HAP-1 (cell line): ENCODE measurements at places on chromosomes 12 and 14.

GRCh38 chr12:28173440-28173839, 16.8 kb upstream of the CCDC91 start:
- no peak for DNase-seq

GRCh38 chr12:106125351-106126095, 13.2 kb downstream of the NUAK1 start:
- DNase-seq = no peak

- DNase-seq = no peak
Measured at GRCh38 chr14:81018684-81019083, 63.3 kb downstream of the TSHR start.

- no peak for DNase-seq
Measured at GRCh38 chr12:96263449-96263902, 69.3 kb downstream of the ELK3 start.

DNA sequence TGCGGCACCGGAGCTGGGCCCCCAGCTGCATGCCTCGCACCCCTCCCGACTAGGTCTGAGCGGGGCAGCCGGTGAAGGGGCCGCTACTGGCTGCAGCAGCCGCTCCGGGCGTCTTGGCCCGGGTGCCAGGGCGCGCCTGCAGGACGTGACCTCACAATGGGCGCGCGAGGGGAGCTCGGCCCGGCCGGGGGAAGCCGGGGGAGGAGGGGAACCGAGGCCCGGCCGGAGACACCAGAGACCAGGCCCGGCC, 353 bp downstream of the BAG5 start:
- DNase-seq = no peak

GRCh38 chr14:72678356-72678755, 215.5 kb downstream of the DPF3 start:
- no peak for DNase-seq

DNA sequence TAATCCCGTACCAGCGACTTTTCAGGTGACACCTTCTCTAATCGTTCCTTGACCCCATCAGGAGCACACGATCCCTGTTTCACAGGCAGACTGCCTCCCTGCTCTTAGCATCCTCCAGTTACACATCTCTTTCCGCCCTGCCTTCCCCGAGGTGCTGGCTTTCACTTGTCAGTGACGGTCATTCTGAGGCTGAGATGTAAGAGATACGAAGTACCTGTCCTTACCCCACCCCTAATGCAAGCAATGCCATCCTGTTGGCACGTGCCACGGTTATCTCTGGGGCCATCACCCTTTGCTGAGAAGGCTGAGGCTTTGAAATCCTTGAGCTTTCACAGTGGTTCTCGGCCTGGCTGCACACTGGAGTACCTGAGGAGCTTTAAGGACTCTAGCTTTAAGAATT, 24.4 kb downstream of the B4GALNT3 start:
- DNase-seq = peak; percentile 4

DNA sequence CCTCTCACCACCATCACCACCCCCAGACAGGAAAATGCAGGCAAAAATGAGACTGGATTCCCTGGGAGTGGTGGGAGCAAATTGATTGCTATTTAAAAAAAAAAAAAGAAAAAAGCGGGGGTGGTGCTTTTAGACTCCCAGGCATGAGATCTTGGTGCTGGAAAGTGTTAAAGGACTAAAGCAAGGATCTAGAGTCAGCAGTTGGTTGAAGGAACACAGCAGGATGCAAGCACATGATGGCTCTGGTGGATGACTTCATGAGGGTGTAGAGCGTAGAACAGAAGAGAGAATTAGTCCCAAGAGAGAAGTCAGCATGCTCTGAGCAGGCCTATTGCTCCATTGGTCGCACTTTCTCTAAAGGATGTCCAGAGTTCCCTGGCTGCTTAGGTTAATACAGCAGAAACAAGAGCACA, 183.8 kb upstream of the HMGA2 start:
- no peak for DNase-seq

DNA sequence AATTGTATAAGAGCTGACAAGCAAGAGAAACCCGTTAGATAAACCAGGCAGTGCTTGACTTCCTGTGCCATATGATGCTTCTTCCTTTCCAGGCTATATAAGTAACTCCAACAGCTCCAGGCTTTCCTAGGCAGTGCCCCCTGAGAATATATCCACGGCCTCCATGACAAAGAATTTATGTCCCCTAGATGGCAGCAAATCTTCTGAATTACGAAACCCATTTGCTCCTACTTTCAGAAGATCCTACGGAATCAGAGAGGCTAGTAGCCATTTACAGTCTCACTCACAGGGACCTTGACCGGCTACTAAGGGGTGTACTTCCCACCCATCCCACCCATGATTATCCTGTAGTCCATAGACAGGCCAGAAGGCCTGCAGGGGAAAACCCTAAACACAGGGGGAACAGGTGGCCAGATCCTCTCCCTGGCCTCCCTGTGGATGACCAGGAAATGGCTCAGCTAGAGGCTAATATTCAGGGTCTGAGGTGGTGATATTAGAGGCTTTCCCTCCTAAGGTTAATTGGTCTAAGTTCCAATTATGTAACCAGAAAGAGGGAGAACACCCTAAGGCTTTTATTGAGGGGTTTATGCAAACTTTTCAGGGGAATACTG, 77.2 kb upstream of the DCD start:
- peak; percentile 15 for DNase-seq

DNA sequence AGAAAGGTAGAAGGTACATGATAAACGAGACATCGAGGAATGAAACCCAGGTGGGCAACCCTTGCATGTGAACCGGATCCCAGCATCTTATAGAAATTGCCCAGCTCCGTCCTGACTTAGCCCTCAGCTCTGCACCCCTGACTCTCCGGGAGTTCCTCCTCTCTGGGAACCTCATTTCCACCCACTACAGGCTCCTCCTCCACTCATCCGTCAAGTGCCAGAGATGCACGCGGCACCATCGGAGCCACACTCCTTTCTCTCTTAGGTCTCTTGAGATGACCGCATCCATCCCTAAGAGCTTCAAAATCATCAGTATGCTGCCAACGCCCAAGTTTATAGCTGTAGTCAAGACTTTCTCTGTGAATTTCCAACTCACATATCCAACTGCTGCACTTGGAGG, 84.7 kb downstream of the TTC7B start:
- no peak for DNase-seq

DNA sequence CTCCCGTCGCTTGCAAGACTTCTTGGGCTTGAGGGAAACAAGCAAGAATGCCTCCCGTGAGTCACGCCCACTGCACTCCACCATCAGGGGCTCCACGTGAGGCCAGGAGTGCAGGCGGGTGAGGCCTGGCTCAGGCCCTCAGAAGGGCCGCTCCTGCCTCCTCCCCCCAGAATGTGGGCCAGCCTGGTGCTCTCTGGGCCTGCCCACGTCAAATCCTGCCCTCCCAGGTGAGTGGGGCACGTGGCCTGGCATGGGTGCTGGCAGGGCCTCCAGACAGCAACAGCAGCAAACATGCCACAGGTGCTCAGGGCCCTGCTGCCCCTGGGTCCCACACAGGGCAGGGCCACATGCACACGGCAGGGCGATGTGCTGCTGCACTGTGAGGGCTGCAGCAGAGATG, 30.6 kb upstream of the BTBD6 start:
- DNase-seq = no peak

GRCh38 chr12:74526535-74526934, 11.1 kb upstream of the ATXN7L3B start:
- no peak for DNase-seq

- DNase-seq = no peak
Measured at GRCh38 chr12:8985213-8985754, 4.1 kb upstream of the KLRG1 start.

- DNase-seq = no peak
Measured at GRCh38 chr14:20802341-20803084, at the start of gene RNASE1. Gene RNASE1, minus strand, starts transcription at chr14:20802844. Its CDS starts 776 bp downstream, at chr14:20802068.

GRCh38 chr12:5796171-5796958, 148.7 kb downstream of the ANO2 start:
- no peak for DNase-seq

- no peak for DNase-seq
Measured at GRCh38 chr12:110141389-110141788, 17.2 kb downstream of the IFT81 start.

- DNase-seq = no peak
Measured at GRCh38 chr12:131818821-131819585, 9.2 kb upstream of the MMP17 start.

DNA sequence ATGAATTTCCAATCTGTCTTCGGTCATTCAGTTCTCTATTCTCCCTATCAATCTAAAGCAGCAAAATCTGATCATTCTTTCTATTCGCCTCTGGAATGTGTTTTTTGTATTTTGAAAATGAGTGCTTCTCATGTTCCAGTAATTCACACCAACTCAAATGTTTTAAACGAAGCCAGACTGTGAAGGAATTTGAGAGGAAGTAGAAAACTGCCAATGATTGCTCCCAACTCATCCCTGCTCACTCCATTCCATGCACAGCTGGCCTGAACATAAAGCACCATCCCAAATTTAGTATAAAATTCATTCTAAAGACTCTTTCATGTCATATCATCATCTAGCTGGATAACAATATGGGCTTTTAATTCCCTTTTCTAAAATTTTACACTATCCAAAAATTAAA, 123.8 kb downstream of the DUSP6 start:
- no peak for DNase-seq

GRCh38 chr14:44165286-44165685, 341.8 kb downstream of the FSCB start:
- no peak for DNase-seq

DNA sequence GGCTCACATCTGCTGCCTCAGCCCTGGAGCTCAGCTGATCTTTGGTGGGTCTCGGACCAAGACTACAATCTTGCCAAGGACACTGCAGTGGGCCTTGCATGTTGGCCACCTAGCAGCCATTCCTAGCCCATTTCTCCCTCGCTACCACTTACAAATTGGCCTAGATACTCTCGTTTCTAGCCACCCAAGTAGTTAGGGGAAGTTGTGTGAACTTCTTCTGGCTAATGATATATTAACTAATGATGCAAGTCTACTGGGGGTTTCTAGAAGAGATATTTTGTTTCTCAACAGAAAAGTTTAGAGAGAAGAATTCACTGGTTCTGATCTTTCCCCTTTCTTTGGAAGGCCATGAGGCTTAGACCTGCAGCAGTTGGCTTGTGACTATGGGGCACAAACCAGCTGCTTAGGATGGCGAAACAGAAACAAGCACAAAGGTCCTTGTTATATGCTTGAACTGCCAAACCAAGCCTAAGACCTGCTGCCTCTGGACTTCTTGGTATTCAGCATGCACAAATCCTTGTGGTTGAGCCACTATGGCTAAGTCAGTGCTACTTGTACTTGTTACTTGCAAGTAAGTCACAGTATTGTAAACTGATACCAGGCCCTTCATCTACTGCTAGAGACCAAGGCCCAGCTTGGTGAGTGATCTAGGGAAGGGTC, 30.5 kb upstream of the GPATCH2L start:
- no peak for DNase-seq

- DNase-seq = no peak
Measured at GRCh38 chr14:72970058-72970630, 43.9 kb downstream of the DCAF4 start.

GRCh38 chr12:105064564-105065178, 19.6 kb downstream of the ALDH1L2 start:
- DNase-seq = no peak

GRCh38 chr12:57135527-57136326, 7.4 kb downstream of the LRP1 start:
- DNase-seq = no peak

GRCh38 chr12:32755051-32755653, 545 bp downstream of the YARS2 start:
- DNase-seq = peak; percentile 66

DNA sequence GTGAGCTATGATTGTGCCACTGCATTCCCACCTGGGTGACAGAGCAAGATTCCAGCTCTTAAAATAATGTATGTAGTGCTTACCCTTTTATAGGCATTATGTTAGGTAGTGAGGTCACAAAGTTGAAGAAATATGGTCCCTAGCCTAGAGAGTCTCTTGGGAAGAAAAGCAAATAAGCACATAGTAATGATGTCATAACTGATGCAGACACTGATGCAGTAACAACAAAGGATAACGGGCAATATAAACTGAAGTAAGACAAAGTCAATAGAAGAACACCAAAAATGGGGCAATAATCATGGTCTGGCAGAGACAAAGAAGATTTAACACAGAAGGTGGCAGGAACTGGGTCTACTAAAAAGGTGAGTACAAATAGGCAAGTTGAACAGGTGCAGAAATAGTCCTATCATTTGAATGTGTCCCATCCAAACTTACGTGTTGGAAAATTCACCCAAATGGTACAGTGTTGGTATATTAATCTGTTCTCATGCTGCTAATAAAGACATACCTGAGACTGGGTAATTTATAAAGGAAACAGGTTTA, 93.5 kb downstream of the CPNE8 start:
- DNase-seq = no peak

GRCh38 chr12:113252494-113252893, 31.2 kb downstream of the TPCN1 start:
- DNase-seq = no peak

- DNase-seq = no peak
Measured at GRCh38 chr12:14874882-14875281, 10.8 kb downstream of the MGP start.

DNA sequence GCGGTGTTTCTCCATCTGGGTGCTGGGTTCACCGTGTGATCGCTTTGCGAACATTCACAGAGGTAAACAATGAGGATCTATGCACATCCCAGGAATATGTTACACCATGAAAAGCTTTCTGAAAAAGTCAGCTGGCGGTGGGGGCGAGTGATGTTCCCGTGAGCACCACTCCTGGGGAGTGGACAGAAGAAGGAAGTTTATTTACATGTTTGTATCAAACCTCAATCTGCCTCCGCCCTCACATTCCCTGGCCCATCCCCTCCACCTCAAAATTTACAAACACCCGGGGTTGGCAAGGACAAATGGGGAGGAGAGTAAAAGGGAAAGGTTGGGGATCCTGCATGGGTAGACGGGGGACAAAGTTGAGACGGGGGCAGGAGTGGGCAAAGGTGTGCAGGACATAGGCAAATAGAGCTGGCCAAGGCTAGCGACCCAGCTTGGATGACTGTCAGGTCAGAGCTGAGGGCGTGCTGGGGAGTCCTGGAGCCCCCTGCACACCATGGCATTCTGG, 6.9 kb downstream of the TNFRSF1A start:
- DNase-seq = no peak

DNA sequence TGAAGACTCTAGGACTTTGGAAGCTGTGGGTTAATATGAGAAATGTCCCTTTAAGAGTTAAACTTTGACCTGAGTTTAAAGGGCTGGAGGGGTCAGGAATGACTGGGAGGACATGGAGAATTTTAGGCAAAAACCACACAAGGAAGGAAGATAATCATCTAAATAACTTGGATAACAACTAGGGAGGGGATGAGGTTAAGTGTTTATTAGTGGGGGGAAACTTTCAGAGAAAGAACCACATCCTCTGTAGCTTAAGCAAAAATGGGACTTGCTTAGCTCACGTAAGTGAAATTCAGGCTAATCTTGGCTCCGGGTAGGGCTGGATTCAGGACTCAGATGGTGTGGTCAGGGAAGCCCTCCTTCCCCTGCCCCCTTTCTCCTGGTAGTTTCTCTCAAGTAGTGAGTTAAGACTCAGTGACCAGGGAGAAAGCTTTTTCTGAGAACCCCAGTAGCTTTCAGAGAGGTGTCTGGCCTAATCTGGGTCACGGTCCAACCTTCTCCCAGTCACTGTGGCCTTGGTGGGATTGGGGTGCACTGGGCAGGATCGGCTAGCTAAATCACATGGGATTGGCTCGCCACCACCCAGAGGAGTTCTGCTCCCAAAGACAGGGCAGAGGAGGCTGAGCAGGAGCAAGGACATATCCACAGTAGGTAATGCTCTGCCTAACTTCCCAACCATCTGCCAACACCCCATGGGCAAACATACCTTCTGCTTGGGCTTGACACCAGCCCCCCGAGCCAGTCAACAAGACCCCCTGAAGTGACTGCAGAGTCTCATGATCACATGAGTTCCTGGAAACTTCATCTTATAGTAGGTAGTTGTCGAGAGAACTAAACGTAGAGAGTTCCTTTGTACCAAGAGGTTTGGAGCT, 52.8 kb downstream of the ARF6 start:
- no peak for DNase-seq
